ENCODE measurements at places on chromosomes 16 and 17. TPM values are rescaled to one million over a fixed set of nuclear protein-coding genes. Genes with fewer than 3 reads are reported as not detected.

Gene CDRT15L2
- total RNA-seq: not detected

Gene CD79B
- total RNA-seq: 2.1 TPM

Gene TMED6
- 0.14 TPM for total RNA-seq

Gene RNF222
- not detected for total RNA-seq

Gene TMEM235
- 0.51 TPM for total RNA-seq

Gene MAPK7
- 22.8 TPM for total RNA-seq

Gene CFAP97D1
- total RNA-seq: not detected

Gene KRTAP3-2
- total RNA-seq: not detected

Gene METRNL
- total RNA-seq: 85.3 TPM

Gene GLIS2
- 1.2 TPM for total RNA-seq

Gene ITGA2B
- total RNA-seq: 1.0 TPM

Gene P3H4
- 79.3 TPM for total RNA-seq

Gene BCAR1
- total RNA-seq: 300 TPM

Gene CA4
- 3.2 TPM for total RNA-seq

Gene KPNA2
- total RNA-seq: 179 TPM

Gene VAC14
- total RNA-seq: 20.6 TPM

Gene GAS2L2
- 0.05 TPM for total RNA-seq

Gene HID1
- 65.1 TPM for total RNA-seq

Gene KRTAP4-6
- total RNA-seq: 0.19 TPM

Gene CX3CL1
- total RNA-seq: 3.3 TPM

Gene RCVRN
- not detected for total RNA-seq
